ENCODE measurements at places on chromosomes 5 and 9. TPM values are rescaled to one million over a fixed set of nuclear protein-coding genes. Genes with fewer than 3 reads are reported as not detected.

DNA sequence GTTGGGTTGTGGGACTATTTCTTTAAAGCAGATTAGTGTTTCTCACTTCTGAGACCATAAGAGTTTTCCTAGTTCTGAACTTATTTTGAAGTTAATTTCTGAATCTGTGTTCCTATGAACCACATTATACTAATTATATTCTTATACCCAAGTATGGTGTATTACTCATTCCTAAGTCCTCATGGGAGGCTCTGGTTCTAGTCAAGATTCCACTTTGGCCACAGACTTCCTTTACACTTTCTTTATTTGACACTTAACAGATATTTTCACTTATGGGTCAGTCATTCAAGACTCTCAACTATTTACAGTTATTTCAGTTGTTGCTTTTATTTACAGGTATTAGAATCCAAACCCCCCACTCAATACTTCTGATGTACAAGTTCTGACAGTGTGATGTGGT is 937.2 kb upstream of the TYRP1 start:
- no peak for DNase-seq

DNA sequence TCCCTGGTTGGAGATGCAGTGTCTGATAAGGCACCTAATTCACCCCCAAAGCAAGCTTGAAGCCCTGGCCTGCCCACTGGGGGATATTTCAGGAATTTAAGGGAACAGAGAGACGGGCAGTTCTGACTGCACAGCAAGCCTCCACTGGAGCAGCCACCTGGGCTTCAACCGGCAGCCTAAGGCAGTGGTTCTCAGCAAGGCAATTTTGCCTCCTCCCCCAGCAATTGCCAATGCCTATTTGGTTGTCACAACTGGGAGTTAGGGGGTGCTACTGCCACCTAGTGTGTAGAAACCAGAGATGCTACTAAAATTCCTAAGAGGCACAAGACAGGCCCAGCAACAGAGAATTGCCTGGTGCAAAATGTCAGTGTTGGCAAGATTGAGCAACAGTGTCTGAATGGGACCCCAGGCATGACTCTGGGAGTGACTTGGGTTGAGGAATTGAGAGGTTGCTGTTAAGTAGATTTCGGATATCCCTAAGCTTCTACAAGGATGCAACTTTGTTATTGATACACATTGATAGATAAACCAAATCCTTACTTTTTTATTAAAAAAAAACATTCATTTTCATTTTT is 58.7 kb upstream of the CTSL start:
- no peak for DNase-seq

- no peak for DNase-seq
Measured at GRCh38 chr5:96610747-96611146, 51.4 kb upstream of the CAST start.

DNA sequence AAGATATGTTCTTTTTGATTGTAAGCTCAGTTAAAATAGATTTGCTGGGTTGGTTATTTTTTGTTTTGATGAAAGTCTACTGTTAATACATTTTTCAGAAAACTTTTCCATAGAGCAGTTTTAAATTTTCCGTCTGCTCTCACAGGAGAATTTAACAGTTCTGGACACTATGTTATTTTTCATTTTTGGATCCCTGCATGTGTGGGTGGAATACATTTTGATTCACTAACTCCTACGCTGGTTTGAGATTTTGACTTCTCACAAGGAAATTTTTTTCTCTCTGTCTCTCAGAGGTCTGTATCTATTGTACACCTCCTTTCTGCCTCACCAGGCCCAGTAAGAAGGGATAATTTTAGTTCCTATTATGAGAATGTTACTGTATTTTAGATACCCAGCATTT is 502.4 kb downstream of the CDH10 start:
- no peak for DNase-seq

GRCh38 chr9:84375954-84376353 is 35.4 kb upstream of the SLC28A3 start:
- DNase-seq, result no peak

Gene PCDHGB4
- total RNA-seq, result 0.25 TPM

Gene ZNF346
- total RNA-seq, result 30.5 TPM

Gene AGTPBP1
- total RNA-seq, result 67.8 TPM

Measured in naive thymus-derived CD8-positive, alpha-beta T cell (primary cell).